Kasumi-1 (cell line): ENCODE measurements at places on chromosomes 5 and 9.

GRCh38 chr5:9766581-9766980, 136.4 kb upstream of the TAS2R1 start:
- DNase-seq: no peak

GRCh38 chr9:108836781-108837180, 19.0 kb downstream of the ACTL7B start:
- DNase-seq: no peak

DNA sequence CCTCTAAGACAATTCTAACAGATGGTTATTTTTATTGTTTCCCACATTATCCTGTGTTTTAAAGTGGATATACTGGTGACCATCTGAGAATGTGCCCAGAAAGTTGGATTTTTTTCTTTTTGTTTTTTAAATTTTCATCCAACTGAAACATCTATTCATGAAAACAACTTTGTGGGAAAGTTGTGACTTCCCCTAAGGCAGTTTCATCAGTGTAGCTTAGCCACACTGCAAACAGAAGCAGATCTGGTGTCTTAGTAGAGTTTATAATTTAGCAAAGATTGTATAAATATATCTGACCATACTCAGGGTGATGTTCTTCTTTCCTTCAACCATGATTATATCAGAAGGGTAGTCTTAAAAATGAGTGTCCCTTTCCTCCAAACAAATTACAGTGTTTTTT, 1241.3 kb downstream of the MAT2B start:
- no peak for DNase-seq

GRCh38 chr5:20369518-20369885, 381.5 kb upstream of the CDH18 start:
- no peak for DNase-seq

DNA sequence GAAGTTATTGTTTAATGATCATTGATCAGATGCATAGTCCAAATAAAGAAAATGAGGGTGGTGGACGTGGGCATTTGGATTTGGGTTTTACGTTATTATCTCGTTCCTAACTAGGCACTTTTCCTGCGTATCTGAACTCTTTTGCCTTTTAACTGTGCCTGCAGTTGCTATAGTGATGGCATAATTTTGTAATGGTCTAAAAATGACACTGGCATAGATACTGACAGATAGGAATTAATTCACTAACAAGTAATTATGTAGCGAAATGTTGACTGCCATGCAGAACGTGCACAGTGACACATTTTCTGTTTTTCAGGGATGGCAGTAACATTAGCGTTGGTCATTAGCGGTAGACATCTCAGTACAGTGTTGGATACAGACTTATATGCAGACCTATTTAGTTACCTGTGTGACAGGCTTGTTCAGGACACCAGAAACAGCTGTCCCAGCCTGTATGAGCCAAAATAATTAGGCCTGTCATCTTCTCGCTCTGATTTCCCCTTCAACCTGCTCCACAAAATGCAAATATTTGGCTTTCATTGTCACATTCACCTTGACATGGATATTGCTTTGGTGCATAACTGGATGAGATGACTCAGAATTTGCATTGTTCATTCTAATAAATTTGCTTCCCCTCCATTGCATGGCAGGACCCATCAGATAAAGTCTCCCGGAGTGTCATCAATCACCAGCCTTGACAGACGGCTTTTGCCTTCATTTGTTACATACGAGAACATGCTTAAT, 413.3 kb upstream of the IRX1 start:
- no peak for DNase-seq

DNA sequence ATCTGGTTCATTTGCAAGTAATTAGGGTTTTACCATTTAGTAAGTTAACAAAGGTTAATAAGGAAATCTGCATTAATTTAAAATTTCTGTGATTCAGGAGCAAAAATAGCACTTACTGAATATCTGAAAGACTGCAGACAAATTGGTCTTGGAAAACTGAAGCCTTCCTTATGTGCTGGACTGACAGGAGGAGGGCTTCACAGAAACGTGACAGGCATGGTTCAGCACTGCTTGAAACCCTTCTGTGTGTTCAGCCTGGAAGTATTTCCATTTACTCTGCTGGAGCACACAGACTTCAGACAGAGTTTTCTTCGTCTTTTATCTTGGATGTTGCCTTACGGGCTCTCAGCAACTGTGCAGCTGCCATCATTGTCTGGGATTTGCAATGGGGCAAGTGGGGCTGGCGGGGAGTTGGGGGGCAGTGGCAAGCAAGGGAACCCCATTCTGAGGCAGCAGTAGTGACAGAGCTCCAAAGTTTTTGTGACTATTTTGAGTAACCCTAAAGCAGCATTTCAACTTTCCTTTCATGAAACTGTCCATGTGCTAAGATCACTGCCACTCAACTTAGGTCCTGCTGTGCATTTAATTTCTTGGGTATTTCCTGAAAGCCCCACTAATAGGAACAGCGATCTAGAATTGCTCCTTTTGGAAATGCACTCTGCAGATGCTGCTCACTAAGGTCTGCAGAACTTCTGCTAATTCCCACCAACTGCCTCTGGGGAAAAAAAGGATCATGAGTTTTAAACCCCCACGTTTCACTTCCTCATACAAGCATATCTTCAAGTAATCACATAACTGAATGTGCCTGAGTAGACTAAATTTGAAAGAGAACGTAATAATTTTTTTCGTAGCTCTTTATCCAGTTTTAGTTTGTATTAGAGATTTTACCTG, 56.6 kb downstream of the KCNN2 start:
- peak; percentile 93 for DNase-seq

DNA sequence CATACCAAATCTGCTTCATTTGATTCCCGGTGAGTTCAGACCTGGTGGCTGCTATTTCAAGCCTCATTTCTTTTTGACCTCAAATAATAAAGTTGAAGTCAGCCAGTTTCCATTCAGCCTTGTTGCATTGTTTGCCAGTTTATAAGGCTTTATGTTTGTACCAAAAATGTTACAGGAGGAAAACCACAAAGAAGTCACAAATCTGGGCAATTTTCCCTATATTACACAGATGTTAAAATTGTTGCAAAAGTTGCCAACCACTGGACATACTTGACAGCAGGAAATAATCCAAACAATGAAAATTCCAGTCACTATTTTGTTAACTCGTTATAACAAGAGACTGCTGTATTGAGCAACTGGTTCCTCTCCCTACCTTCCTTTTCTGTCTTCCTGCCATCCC, 1325.0 kb upstream of the DMAC1 start:
- DNase-seq: no peak

DNA sequence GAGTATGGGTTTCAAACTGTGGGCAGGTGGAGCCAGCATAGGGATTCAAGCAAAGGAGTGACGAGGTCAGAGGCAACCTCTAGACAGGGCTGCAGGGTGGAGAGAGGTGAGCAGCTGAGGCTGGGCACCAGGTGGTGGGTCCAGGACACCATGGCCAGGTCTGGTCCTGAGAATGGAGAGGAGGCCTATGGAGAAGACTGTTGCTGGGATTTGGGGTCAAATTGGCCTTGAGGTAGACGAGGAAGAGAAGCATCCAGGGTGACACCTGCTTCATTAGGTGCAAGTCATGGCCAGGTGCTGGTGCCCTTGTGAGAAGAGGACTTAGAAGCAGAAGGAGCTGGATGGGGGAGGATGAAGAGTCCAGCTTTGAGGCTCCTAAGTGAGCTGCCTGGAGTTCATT, 99.6 kb downstream of the NSG2 start:
- DNase-seq: no peak

GRCh38 chr5:172156541-172156994, 31.5 kb downstream of the STK10 start:
- no peak for DNase-seq

GRCh38 chr9:112601636-112602035, 115.0 kb downstream of the KIAA1958 start:
- no peak for DNase-seq

DNA sequence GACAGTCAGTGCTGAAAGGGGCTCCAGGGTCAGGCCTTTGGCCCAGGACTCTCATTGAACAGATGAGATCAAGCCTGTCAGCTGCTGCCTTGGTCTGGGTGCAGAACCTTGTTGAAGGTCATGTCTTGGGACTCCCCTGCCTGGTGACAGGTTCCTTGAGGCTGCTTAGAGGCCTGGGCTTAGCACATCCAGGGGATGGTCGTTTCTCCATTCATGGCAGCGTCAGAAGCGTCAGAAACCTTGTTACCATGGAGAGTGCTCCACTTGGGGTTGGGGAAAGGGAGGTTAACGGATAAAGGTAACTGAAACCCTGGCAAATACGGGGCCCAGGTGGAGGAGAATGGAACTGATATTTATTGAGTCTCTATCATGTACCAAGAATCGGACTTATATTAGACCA, 8.8 kb downstream of the ARPC5L start:
- no peak for DNase-seq

DNA sequence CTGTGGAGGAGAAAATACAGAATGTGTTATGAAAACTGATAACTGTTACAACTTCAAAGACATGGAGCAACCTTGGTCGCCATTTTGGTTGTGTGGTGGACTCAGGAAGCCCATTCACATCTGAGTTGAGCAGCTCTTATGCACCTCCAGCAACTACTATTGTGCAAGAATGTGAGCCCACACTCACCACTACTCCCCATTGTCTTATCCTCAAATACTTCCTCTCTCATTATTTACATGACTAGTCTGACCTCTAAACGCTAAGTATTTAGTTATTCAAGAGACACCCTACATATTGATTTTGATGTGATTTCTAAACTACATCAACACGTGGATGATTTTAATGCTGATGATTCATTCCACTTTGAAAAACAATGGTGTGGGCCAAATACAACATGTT, 516.6 kb upstream of the CLINT1 start:
- DNase-seq: no peak

DNA sequence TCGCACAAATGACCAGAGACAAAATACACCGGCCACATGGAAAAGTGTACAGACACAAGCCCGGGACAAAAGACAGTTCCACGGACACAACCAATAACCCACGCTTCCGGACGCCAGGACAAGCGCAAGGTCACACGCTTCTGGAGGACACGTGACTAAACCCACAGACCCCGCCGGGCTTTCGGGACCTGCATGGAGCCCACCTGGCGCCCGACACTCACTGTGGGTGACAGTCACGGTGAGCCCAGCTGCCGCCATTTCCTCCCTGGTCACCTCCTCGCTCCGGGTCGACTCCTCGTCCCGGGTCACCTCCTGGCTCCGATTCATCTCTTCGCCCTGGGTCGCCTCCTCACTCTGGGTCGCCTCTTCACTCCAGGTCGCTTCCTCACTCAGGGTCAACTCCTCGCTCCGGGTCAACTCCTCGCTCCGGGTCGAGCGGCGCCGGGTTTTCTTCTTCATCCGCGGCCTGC, 470 bp downstream of the BAG1 start:
- no peak for DNase-seq
